NCI-H510A treated with DMSO at 0.1 percent for 48 hours (cell line): ENCODE measurements at places on chromosomes 1 and 21.
A peak's percentile ranks its signal among the peaks of the same experiment; 100 is the strongest.

DNA sequence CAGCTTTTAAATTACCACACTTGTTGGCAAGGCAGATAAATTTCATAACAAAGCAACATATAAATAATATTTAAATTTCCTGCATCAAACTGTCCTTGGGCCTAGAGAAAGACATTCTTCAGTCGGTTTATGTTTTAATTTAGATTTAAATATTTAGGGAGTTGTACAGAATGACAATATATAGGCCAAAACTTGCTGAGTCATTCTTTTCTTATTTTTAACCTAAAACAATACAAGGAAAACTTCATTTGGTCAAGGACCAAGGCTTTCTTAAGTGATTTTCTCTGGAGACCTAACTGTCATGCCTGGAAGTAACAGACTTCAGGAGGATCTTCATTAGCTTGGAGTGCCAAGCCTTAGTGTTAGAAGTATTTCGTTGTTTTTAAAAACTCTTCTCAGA lies 5.6 kb downstream of the MAP10 start:
- DNase-seq: no peak

DNA sequence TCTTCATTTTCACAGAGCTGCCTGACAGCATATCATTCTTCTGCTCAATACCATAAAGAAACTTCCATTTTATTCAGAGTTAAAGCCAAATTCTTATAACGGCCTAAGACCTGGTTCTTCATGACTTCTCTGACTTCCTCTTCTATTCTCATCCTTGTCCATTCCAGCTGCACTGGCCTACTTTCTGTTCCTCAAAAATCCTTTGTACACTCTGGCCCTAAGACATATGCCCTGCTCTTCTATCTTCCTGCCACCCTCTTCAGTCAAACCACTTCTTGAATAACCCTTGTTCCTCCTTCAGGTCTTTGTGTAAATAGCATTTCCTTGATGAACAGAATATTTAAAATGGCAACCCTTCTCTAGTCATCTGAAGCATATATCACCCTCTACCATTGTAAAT lies 1338.7 kb upstream of the ADGRL2 start:
- no peak for DNase-seq

DNA sequence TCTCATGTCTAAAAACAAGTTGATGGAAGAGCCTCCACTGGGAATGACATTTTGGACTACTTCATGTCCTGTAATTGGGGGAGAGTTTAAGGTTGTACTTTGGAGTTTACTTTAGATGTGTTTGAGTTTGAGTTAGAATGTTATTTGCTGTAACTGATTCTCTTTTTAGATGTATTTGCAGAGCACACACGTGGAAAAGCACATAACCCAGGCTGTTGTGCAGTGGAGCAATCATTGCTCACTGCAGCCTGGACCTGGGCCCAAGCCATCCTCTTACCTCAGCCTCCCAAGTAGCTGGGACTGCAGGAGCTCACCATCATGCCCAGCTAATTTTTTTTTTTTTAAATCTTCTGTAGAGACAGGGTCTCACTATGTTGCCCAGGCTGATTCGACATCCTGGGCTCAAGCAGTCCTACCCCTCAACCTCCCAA lies 36.7 kb upstream of the SH3D21 start:
- no peak for DNase-seq

DNA sequence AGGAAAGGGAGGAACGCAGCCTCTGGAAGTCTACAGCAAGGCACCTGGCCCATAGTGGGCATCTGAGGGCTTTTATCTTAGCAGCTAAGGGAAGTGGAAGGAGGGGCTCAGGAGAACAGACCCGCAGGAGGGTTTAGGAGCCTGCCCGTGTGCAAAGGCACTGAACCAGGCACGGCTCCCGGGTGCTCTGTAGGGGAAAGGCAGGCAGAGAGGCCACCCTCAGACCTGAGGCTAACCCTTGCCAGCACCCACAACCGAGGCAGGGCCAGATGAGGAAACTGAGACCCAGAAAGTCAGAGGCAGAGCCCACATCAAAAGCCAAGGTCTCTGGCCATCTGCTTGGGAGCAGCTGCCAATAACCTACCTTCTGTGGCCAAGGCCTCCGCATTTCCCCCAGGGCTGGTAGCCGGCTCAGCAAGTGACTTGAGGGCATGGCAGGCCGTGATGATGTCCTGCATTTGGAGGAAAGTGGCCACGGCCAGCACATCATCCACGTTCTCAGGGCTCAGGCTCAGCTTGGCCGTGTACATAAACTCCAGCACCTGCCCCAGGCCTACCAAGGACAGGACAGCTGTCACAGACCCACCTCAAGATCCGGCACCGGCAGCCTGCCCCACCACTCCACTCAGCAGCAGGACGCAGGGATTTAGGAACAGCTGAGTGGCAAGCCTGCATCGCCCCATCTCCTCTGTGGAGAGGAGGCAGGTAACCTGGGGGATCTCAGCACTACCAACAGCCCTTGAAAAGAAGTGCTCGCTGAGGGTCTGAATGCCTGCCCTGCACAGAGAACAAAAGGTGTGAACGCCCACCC lies 29.1 kb downstream of the ZBTB17 start:
- DNase-seq: no peak

DNA sequence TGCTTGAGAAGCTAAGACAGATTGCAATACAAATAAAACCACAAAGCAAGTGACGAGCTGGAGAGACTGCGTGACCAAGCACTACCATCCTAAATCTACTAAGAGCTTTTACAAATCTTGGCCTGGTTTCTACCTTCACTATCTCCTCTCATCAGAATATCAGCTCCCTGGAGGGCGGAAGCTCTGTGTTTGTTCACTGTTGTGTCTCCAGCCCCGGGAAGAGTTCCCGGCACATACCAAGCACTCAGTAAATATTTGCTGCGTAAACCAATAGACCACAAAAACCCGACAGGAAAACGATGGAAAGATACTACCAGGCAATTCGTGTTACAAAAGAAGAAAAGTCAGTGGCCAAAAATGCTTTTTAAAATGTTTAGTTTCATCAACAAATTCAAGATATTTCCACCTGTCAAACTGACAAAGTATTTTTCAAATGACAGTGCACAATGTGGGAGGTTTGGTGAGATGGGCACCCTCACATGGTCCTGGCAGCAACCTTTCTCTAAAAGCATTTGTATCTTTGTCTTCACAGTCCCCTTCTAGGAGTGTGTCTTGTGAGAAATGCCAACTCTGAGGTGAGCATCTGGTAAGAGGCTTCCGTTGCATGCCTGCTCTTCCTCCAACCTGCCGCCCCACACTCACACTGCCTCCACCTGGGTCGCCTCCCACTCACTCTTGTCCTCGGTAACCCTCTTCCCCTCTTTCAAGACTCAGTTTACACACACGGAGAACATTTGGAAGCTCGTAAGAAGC lies 34.7 kb downstream of the SLC1A7 start:
- peak; percentile 37 for DNase-seq

GRCh38 chr1:20279509-20279908 lies 11.2 kb upstream of the VWA5B1 start:
- DNase-seq: no peak

DNA sequence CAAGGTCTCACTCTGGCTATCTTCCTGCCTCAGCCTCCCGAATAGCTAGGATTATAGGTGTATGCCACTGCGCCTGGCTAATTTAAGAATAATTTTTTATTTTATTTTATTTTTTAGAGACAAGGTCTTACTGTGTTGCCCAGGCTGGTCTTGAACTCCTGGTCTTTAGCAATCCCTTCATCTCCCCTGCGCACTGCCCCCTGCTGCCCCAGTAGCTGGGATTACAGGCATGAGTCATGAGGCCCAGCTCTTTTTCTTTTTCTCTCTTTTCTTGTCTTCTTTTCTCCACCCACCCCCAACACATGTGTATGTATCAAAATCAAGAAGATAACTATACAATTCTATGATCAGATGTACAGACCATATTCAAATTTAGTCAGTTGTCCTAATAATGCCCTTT lies 87.2 kb downstream of the PEX14 start:
- DNase-seq: no peak

GRCh38 chr1:119040489-119040888 lies 52.3 kb upstream of the TBX15 start:
- DNase-seq: no peak

DNA sequence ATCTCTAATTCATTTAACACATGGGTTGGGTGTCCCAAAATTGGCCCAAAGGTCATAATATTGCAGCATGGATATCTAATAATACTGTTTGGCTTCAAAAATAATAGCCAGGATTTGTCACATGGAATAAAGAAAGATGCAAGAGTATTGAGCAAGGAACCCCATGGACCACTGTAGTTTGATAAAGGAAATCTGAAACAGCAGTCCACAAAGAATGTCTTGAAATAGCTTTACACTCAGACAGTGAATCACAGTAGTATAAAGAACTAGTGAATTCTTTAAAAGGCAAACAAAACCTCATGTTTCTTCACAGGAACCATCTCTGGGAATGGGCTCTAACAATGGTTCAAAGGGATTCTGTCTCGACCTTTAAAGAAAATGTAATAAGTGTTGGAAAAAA lies 576.1 kb upstream of the ZRANB2 start:
- no peak for DNase-seq

GRCh38 chr1:102896286-102896685 lies 212.0 kb downstream of the COL11A1 start:
- DNase-seq: no peak

GRCh38 chr1:98030483-98030882 lies 109.6 kb upstream of the DPYD start:
- DNase-seq: no peak

DNA sequence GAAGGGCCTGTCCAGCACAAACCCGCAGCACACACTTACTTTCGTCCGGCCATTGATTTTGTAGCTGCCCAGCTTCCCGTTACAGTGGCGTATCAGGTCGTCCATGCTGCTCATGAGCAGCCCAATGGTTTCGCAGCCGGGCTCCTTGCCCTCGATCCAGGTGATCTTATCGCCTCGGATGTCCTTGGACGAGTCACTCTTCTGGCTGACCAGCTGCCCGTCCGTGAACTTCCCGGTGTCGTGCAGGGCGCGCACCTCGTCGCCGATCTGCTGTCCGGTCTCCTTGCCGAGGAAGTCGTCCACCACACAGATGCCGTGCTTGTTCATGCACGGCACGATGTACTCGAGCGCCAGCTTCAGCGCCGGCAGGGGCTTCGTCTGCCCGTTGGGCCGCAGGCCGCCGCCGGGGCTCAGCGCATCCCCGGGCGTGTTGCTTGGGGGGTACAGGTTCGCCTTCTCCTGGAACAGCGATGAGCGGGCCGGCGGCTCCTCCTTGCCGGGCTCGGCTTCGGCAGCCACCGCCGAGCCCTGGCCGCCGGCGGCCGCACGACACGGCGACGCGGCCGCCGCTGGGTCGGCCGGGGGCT lies 1.0 kb downstream of the EGLN1 start:
- no peak for DNase-seq

DNA sequence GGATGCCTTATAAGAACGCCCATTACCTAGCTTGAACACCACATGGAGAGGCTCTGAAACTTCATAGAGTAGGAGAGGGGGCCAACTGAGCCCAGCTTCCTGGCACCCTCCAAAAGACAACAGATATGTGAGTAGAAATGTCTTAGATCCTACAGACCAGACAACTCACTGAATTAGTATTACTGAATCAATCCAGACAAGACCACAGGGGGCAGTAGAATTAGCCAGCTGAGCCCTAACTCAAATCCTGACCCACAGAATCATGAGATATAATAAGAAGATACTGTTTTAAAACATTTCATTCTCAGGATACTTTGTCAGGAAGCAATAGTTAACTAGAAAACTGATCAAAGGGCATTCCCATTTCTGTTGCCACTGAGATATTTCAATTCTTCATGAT lies 45.8 kb upstream of the C1orf21 start:
- DNase-seq: no peak

DNA sequence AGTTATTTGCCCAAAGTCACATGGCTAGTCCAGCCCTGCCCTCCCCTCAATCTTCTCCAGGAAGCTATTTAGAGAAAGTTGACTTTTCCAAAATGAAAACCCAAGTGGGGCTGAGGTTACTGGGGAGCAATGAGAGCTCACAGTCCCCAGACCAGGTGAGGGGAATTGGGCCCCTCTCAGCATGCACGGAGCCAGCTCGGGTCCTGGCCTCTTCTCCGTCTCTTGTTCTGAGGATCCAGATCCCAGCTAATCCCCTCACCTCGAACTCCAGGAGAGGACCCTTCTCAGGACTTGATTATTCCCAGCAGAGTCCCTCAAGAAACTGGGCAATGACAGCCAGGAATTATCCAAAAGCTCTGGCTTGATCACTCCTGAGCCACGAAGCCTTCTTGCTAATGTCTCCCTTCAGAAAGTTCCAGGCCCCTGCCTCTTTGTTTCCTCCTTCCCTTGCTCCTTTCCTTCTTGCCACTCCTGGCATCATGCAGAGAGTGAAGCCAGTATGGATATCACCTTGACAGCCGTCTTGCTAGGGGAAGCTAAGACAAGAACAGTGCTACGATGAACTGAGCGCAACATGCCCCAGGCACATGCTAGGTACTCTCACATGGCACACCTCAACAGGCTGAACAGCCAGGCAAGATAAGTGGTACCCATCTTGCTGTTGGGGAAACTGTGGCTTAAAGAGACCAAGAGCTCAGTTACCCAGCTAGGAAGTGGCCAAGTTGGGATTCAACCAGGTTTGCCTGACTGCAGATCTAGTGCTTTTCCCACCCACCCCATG lies 51.9 kb downstream of the KLHDC7A start:
- DNase-seq: no peak

GRCh38 chr1:248686815-248687214 lies 15.8 kb downstream of the OR14I1 start:
- no peak for DNase-seq

DNA sequence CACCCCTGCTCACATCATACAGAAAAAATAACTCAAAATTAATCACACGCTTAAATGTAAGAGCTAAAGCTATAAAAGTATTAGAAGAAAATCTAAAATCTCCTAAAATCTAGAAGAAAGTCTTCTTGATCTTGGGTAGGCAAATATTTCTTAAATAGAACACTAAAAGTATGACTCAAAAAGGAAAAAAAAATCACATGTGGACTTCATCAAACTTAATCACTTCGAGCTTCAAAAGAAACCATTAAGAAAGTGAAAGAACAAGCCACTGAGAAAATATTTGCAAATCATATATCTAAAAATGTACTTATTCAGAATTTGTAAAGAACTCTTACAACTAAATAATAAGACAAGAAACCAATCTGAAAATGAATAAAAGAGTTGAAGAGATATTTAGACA lies 32.7 kb downstream of the LRRC52 start:
- no peak for DNase-seq

DNA sequence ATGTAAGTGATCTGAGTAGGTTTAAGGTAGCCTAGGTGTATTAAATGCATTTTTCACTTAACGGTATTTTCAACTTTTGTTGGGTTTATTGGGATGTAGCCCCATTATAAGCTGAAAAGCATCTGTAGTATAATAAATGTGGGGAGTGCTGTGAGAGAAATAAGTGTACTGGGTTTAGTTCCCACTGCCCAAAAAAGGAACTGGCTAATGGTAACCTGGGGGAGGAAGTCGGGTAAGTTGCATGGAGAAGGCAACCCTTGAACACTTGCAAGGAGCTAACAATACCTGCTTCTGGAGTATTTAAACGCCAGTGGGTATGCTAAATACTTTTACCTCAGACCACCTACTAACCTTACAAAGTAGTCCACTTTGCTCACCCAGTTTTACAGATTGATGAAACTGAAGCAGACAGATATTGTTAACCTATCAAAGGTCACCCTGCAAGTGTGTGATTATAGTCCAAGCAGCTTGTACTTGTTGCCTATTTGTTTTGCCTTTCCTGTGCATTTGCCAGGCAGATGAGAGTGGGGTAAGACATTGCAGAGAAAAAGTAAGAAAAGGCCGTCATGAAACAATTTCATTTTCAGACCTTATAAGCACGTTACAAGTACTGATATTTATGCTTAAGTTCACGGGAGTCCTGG lies 7.6 kb upstream of the SHISA4 start:
- no peak for DNase-seq

- DNase-seq: no peak
Measured at GRCh38 chr1:73359001-73359400, 839.0 kb downstream of the LRRIQ3 start.
